ENCODE measurements at places on chromosomes 1 and 21. TPM values are rescaled to one million over a fixed set of nuclear protein-coding genes. Genes with fewer than 3 reads are reported as not detected.

CASQ2 gene
- total RNA-seq: 2.0 TPM

LEFTY1 gene
- 0.83 TPM for total RNA-seq

ABCB10 gene
- 13.6 TPM for total RNA-seq

PSRC1 gene
- 41.8 TPM for total RNA-seq

GPA33 gene
- total RNA-seq: 0.11 TPM

PTPN7 gene
- total RNA-seq: not detected

WDR64 gene
- total RNA-seq: not detected

CCT3 gene
- total RNA-seq: 245 TPM

PADI2 gene
- 0.54 TPM for total RNA-seq

COL6A1 gene
- 499 TPM for total RNA-seq

UTS2 gene
- total RNA-seq: not detected

REN gene
- total RNA-seq: not detected

CENPF gene
- 7.0 TPM for total RNA-seq

IER5 gene
- 15.2 TPM for total RNA-seq

FAM163A gene
- 0.42 TPM for total RNA-seq

All from cardiac muscle cell (in vitro differentiated cells and primary cell).